ENCODE measurements at places on chromosomes 13 and 19.
A peak's percentile ranks its signal among the peaks of the same experiment; 100 is the strongest.

- no peak for DNase-seq
Observed at GRCh38 chr13:51052581-51052980, 58.5 kb downstream of the C13orf42 start.

DNA sequence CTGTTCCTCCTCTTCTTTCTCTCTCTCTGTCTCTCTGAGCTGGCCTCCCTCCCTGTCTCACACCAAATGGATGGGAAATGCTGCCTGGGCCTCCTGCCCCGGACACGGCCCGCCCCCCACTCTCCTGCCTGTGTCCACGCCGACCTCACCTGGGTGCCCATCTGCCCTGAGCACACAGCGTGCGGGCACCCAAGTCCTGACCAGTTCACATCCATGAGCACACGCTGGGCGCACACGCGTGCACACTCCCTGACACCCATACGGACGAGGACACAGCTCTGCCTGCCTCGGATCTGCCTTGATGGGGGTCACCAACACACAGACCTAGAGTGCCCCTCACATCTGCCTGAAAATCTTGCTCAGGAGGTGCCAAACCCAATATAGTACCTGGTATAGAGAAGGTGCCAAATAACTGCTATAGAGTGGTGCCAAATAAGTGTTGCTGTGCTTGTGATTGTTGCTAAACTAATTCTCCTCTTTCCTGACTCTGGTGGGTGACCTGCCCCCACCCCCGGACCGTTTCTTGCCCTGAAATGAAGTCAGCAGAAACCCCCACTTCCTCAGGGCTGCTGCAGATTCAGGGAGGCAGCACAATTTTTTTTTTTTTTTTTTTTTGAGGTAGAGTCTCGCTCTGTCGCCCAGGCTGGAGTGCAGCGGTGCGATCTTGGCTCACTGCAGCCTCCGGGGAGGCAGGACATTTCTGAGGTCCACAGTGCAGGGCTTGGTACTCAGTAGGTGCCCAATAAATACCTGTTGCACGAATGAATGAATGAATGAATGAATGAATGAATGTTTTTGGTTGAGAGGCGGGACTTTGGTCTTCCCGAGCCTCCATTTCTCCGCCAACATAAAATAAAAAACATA is 4.6 kb downstream of the NFIC start:
- DNase-seq: no peak

DNA sequence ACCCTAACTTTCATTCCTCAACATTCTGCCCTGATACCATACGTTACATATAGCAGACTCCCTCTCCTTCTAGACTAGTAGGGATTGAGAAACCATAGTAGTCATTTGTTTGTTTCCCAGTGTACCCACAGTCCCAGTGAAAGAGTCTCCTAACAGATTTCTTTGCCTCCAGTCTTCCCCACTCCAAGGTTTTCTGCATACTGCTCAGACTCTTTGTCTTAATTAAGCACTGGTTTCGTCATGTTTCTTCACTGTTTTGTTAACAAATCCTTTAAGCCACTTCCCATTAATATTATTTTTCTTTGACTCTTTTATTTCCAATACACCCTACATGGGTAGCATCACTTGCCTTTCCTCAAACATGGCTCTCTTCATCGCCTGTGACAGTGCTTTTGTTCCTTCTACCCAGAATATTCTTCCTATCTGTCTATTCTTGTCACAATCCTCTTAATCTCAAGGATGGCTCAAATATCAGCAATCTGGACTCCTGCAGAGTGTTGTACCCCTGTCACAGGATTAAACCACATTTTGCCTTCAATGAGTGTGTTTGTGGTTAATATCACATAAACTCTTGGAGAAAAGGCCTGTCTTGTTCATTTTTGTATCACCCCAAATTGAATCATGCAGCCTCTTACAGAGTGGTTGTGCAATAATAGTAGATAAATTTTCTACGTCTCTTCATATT is 92.7 kb upstream of the KLF12 start:
- DNase-seq: no peak

DNA sequence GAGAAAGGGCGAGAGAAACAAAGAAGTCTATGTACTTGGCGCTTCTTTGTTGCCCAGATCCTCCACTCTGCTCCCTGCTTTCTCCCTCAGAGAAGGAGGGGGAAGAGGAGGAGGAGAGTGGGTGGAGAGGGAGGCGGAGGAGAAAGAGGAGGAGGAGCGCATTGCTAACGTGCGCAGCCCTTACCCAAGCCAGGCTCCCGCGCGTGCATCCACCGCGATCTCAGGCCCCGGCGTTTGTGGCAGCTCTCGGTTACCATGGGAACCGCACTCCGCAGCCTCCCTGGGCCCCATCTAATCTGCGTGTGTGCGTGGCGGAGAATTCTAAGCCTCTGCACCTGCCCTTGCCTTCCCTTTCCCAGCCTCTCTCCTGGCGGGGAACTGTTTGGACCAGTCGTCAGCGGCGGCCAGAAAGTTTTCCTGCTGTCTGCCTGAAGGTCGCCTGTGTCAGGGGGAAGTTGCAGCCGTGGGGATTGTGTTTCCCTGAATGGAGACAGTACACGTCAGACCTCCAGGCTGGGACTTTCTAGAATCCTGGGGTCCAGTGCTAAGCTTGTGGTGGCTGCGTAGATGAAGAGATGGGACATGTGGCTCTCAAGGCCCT is at the start of gene ERICH6B:
Gene ERICH6B, minus strand, starts transcription at position 239 of the 601 bp plus-strand sequence. CDS start 18,734 bp downstream, outside the sequence.
- DNase-seq: peak; percentile 65

GRCh38 chr13:28387740-28388501 is 107.0 kb downstream of the FLT1 start:
- DNase-seq: no peak

DNA sequence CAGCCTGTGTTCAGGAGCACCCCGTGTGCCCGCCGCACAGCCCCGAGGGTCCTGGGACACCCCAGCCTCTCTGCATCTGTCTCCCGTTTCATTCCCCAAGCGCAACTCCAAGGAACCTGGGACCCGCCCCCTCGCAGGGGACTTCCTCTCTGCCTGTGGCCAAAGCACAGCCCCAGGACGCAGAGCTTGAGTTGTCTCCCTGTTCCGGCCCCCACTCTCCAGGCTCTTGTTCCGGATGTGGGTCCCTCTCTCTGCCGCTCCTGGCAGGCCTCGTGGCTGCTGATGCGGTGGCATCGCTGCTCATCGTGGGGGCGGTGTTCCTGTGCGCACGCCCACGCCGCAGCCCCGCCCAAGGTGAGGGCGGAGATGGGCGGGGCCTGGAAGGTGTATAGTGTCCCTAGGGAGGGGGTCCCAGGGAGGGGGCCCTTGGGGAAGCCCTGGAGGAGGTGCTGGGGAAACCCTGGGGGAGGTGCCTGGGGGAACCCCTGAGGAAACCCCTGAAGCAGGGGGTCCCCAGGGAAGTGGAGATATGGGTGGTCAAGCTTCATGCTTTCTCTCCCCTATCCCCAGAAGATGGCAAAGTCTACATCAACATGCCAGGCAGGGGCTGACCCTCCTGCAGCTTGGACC is 1.3 kb downstream of the HCST start:
- no peak for DNase-seq

- DNase-seq: peak; percentile 92
Observed at GRCh38 chr19:21328885-21329605, at the start of gene ZNF708. Gene ZNF708, minus strand, starts transcription at chr19:21329410. Its CDS starts 198 bp downstream, at chr19:21329212.

GRCh38 chr19:8840708-8841107 is 8.5 kb downstream of the MBD3L1 start:
- no peak for DNase-seq

DNA sequence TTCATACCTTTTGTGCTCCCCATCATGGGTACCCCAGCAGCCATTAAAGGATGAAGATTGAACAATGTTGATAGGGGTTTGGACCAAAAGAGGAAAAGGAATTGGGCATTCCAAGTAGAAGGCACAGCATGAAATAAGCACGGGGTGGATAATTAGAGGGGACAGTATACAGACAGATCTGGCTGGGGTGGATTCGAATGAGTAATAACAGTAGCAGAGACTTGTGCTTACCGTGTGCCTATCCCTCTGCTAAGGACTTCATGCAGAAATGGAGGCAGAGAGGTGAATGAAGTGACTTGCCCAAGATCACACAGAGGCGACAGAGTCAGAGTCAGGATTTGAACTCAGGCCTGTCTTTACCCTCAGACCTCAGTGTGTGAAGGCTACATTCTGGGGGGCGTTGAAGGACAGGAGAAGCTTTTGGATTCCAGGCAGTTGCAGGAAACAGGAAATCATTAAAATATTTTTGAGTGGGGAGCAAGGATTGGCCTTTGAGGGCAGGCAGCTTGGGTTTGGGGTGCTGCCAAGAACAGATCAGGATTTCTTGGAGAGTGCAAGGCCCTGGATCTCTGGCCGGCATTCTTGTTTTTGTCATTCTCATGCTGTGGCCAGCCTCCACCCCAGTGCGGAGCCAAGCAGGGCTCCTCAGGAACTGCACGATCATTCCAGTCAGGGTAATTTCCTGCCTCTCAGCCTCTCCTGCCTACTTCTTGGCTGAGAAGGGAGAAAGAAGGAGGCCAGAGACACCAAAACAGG is 18.7 kb downstream of the PAF1 start:
- DNase-seq: no peak

GRCh38 chr13:53276265-53276664 is 247.7 kb downstream of the OLFM4 start:
- no peak for DNase-seq

- no peak for DNase-seq
Observed at GRCh38 chr13:50747737-50748350, 95.6 kb downstream of the DLEU7 start.

DNA sequence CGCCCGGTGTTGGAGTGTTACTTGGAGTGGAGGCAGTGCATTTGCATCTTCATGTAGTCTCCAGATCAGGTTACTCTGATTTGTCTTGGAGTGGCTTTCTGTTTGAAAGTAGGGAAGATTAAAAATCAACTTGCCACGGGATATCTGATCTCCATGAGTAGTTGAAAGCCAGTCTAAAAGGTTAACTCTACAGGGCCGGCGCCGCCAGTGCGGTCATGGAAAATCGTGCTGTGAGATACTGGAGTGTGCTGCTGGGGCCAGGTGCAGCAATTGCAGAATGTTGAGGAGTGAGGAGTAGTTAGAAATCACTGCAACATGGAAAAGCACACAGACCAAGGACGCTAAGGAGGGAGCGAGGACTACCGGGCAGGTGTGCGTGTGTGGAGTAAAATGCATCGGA is 175.0 kb downstream of the STK24 start:
- DNase-seq: no peak
